Hematopoietic multipotent progenitor cell treated with erythropoietin and hydrocortisone succinate and interleukin-3 and kit ligand, for 8 days (in vitro differentiated cells): ENCODE measurements at places on chromosomes 11 and 22.
A peak's percentile ranks its signal among the peaks of the same experiment; 100 is the strongest.

GRCh38 chr11:2250485-2250884, 19.9 kb downstream of the ASCL2 start:
- DNase-seq = no peak

DNA sequence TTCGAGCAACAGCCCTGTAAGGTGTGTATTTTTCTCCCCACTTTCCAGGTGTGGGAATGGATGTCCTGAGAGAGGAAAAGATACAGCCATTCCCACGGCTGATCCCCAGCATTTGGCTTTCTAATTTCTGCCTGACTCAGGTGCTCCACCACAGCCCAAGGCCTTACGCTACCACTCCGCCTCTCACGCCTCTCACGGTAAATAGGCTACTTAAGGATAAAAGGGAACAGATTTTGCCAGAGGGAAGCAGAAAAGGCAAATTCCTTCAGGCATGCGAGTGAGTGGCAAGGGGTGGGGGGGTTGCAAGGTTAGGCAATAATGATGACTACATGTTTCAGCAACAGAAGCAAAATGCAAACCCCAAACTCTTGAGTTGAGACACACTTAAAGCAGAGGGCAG, 9.2 kb downstream of the PVALB start:
- DNase-seq = no peak

DNA sequence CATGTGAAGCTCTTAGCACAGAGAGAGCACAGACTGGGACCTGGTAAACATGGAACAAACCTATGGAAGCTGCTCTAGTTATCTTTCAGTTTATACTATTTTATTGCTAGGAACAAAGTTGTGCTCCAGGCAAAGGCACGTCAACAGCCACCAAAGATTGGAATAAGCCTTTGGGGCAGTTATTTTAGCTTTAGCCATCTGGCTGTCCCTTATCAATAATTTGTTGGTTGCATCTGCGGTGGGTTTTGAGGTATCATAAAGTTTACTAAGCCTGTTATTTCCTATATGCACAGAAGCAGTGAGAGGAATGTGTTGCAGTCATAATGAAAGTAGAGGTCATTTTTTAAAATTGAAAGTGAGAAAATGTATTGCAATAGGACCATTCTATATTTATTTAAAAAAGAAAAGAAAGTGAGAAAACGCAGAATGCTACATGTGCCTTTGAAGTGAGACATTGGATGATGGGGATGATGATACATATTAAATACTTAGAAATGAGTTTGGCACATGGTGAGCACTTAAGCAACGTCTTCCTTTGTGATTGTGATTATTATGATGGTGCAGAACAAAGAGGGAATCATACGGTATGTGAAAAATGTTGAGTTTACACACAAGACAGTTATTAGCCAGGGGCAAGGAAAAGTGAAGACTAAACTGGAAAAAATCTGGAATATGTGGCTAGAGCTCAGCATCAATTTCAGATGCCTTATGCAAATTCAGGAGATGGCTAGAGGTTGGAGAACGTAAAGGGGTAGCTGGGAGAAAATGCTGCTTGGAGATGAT, 58.3 kb downstream of the PRR5L start:
- DNase-seq = no peak

DNA sequence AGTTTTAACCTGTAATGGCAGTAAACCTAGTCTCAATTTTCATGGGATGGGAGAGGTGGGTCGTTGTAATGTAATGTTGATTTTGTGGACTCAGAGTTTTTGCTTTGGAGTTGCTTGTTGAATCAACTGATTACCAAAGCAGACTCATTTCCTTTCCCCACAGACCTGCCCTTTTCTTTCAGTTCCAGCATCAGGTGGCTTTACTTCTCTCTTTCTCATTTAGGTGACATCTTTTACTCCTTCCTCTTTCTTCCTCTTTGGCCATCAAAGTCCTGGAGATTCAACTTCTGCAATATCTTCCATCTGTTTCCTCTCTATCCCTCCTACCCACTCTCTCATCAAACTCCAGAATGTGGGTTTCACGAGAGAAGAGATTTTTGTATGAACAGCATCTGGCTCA, 313.9 kb downstream of the TMEM135 start:
- no peak for DNase-seq

DNA sequence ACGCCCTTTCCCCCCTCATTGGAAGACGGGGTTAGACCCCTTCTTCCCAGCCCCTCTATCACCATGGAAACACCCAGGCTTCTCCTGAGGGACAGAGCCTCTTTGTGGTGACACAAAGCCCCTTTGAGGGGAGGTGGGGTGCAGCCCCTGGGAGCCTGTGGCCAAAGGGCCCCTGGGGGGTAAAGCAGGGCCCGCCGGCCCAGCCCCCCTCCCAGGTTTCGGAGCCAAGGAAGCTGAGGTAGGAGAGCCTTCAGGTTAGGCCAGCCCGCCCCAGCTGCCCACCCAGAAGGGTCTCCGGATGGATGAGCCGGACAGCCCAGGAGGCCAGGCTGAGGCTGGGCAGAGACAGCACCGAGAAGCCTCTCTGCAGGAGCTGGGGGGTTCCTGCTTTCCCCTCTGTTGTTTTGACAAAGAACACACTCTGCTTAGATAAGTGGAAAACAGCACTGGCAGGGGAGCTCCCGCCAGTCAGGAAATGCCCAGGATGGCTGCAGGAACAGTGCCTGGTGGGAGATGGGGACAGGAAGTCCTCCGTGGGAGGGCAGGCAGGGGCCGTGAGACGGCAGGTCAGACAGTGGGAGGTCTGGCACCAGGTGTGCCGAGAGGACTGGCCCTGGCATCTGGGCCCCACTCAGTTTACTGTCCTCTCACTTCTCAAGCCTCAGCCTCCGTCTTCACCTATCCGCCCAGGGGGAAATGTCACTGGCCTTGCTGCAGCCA, 18.2 kb downstream of the ARVCF start:
- DNase-seq = no peak

GRCh38 chr11:694563-695287, at the start of gene DEAF1:
TSS of gene DEAF1 (minus strand) at chr11:695222. CDS start at chr11:695047, 175 bp downstream.
- DNase-seq = peak; percentile 97

- no peak for DNase-seq
Observed at GRCh38 chr22:19368876-19369275, 62.7 kb downstream of the HIRA start.

DNA sequence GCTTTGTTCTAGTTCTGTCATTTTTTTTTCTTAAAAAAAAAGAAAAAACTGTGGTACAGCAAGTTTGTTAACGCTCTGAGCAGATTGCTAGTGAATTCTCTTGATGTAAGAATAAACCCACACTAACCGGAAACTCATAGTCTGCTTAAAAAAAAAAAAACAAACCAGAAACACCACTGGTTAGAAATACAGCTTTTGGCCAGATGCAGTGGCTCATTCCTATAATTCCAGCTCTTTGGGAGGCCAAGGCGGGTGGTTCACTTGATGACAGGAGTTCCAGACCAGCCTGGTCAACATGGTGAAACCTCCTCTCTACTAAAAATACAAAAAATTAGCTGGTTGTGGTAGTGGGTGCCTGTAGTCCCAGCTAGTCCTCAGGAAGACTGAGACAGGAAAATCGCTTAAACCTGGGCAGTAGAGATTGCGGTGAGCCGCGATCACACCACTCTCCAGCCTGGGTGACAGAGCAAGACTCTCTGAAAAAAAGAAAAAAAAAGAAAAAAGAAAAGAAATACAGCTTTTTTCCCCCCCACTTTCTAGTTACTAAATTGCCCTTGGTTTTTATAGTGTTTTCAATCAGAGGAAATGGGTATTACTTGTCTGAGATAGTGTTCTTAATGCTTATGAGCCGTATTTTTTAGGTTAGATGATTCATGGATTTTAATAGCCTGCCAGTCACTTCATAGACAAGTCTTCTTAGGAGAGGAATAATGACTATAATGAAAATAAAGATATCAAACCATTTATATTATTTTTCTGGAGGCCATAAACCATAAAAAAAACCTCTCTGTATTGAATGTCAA, 222.8 kb downstream of the DDX10 start:
- no peak for DNase-seq

DNA sequence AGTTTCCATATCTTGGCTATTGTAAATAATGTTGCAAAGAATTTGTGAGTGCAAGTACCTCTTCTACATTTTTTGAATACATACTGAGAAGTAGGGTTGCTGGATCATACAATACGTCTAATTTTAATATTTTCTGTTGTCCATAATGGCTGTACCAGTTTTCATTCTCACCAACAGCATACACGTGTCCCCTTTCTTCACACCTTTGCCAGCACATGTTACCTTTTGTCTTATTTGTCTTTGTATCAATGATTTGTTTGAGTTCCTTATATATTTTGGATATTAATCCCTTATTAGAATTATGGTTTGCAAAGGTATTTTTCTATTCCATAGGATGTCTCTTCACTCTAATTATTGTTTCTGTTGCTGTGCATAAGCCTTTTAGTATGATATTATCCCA, 904.3 kb downstream of the METTL15 start:
- no peak for DNase-seq

GRCh38 chr11:206526-207207, 532 bp downstream of the BET1L start:
- DNase-seq = peak; percentile 48

DNA sequence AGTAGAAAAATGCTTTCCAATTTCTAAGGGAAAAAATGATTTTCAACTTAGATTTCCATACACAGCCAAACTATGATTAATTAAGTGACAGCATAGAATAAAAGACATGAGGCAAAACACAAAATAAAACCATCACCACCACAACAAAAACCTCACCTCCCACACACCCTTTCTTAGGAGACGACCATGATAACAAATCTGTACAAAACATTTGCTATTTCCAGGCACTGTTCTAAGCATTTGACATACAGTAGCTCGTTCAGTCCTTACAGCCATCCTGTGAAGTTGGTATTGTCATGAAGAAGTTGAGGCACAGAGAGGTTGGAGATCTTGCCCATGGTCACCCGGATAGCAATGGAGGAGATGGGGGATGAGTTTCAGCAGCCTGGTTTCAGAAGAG, 8.7 kb downstream of the SPI1 start:
- DNase-seq = peak; percentile 7
